ENCODE measurements at places on chromosomes 16 and 17.

GRCh38 chr17:55458287-55458900, 36.8 kb upstream of the MMD start:
- DNase-seq, result no peak

- DNase-seq, result no peak
Observed at GRCh38 chr16:57472665-57473060, 10.2 kb downstream of the POLR2C start.

GRCh38 chr17:81518785-81519283, 6.2 kb upstream of the ACTG1 start:
- DNase-seq, result no peak

DNA sequence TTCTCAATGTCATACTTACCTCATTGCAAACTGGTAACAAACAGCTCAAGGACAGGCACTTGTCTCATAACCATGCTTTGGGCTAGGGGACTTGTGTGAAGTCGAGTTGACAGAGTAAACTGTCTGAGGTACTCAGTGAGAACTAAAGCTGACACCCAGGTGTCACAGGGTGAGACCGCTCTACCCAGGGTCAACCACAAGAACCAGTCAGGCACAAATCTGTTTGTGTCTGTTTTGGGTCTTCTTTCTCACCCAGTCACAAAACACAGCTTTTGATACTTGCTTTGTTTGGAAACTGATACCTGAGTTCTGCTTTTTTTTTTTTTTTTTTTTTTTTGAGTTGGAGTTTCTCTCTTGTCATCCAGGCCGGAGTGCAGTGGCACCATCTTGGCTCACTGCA, 161.1 kb downstream of the STX8 start:
- DNase-seq, result no peak

- DNase-seq, result peak; percentile 82
Observed at GRCh38 chr17:31248986-31249834, 47.8 kb downstream of the OMG start.

GRCh38 chr16:12265108-12265507, 288.6 kb downstream of the SNX29 start:
- no peak for DNase-seq

GRCh38 chr17:6070913-6071511, 833 bp downstream of the WSCD1 start:
- no peak for DNase-seq

DNA sequence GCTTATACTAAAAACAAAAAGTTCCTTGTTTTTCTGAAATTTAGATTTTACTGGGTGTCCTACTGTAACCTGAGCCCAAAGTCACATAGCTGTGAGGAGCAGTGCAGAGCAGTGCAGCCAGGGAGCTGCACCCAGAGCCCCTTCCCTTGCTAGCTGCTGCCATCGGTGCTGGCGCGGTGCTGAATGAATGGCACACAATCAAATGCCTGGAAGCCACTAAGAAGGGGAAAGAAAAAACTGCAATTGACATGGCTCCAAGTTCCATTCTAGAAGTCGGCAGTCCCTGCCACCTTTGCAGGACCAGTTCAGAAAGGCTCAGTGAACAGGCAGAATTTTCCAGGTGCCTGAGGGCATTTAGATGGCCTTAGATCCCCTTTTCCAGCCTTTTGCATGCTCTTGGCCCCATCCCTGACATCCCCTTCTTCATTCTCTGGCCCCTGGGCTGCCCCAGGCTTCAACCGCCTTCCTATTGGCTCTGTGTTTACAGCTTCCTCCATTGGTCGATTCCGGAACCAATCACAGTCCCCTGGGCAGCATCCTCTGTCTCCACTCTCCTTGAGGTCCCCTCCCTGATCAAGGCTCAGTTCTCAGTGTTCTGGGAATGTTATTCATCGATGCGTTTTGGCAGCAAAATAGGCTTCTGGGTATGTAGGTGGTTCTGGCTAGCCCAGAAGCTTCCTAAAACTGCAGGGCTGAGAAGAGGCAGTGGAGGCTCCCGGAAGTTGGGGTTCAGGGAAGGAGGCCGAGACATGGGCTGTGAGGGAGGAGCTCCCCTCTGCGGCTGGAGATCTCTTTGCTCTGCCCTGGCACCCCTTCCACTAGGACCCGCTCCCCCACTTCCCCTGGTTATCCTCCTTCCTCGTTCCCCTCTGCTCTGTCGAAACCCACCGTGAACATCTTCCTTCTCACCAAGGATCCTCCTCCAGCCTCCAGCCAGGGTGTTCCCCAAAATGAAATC, 37.9 kb downstream of the ATP2C2 start:
- no peak for DNase-seq

DNA sequence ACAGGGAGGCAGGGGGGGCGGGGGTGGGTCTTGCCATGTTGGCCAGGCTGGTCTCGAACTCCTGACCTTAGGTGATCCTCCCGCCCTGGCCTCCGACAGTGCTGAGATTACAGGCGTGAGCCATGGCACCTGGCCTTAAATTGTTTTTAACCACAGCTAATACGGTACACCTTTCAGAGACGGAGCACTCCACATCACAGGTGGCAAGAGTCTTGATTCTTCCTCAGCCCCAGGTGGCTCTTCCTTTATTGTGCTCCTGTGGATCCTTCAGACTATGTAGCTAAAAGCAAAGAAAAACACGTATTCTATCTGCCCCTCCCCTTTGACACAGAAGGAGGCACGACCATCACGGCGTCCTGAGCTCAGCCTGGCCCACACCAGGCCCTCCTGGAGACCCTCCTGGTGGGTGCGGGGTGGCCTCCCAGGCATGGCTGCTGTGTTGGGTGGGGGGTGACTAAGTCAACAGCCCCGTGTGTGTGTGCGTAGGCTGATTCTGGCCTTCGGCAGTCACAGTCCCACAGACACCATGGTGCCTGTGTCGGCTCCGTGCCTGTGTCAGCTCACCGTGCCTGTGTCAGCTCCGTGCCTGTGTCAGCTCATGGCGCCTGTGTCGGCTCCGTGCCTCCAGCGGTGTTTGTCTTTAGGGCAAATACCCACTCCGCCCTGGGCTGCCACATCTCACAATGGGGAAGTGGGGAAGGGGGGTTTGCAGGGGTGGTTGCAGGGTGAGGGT, 10.8 kb upstream of the SECTM1 start:
- DNase-seq, result no peak

DNA sequence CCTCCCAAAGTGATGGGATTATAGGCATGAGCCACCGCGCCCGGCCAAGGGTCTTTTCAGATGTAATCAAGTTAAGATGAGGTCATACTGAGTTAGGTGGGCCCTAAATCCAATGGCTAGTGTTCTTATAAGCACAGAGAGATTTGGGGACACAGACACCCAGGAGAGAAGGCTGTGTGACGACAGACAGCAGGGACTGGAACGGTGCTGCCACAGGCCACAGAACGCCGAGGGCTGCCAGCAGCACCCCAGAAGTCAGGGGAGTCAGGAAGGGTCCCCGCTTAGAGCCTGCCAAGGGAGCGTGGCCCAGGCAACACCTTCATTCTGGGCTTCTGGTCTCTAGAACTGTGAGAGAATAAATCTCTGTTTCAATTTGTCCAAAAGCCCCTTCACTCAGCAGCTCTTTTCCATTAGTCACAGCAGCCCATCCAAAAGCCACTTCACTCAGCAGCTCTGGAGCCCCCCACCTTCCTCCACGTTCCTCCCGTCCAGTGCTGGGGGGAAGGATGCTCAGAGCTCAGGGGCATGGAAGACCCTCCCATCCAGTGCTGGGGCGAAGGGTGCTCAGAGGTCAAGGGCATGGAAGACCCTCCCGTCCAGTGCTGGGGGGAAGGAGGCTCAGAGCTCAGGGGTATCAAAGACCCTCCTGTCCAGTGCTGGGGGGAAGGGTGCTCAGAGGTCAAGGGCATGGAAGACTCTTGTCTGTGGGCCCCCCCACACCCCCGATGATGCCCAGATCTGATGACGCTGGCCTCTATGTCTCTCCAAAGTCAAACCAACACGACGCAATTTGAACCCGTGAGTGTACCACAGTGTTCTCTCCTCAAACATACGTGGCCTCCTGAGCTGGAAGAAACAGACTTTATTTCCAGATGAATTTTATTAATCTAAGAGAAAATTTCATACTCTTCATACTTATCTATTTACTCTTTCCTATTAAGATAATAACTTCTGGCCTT, 11.9 kb downstream of the RAB40B start:
- DNase-seq, result no peak

DNA sequence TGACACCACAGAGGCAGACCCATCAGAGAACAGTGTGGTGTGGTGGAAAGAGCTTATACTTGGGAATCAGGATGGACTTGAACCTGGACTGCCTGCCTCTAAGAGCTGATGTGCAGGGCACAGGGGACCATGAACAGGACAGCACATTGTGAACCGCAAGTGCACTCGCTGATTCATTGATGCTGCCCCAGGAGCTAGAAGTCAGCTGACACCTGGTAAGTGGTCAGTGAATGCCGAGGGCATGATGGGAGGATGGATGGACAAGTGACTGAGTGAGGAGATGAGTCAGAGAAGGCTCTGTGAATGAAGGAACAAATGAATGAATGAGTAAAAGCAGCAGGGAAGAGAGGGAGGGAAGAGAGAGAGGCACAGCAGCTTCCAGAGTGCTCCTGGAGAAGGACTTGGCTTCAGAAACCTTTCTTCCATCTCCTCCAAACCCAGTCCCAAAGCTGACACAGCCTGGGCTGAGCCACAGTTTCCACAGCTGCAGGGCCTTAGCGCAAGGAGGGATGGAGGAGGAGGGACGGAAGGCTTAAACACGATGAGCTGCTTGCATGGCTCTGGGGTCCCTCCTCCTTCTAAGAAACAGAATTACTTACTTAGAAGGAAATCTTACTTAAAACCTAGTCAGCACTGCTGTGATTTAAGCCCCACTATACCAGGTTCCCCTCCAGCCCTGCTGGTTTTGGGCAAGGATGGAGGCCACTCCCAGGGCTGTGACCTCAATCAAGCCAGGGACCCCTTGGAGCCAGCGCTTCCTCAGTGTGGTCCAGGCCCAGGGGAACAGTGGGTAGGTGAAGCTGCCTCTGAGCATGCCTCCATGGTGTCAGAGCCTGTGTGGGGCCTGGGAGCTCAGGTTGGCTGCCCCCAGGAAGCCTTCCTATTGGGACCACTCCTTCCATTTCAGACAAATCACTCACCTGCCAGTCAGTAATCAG, 184.6 kb downstream of the TMEM132E start:
- no peak for DNase-seq

DNA sequence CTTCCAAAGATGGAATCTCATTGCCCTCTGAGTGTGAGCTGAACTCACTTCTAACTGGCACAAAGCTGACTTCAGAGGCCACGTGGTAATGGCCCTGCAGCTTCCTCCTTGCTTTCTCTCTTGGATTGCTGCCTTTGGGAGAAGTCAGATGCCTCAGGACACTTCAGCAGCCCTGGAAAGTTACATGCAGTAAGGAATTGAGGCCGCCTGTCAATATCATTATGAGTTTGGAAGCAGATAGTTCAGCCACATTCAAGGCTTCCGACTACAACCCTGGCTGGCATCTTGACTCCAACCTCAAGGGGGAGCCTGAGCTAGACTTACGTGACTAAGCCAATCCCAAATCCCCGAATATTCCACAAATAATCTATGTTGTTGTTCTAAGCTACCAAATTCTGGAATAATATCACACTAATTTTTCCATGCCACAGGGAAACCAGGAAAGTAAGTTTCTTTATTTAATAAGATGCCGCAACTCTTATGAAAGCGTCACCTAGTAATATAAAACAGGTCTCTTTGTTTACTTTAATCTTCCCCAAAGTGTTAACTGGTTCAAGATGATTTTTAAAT, 13.6 kb downstream of the CEP20 start:
- peak; percentile 86 for DNase-seq

- no peak for DNase-seq
Observed at GRCh38 chr16:15521390-15521757, 87.0 kb downstream of the BMERB1 start.

DNA sequence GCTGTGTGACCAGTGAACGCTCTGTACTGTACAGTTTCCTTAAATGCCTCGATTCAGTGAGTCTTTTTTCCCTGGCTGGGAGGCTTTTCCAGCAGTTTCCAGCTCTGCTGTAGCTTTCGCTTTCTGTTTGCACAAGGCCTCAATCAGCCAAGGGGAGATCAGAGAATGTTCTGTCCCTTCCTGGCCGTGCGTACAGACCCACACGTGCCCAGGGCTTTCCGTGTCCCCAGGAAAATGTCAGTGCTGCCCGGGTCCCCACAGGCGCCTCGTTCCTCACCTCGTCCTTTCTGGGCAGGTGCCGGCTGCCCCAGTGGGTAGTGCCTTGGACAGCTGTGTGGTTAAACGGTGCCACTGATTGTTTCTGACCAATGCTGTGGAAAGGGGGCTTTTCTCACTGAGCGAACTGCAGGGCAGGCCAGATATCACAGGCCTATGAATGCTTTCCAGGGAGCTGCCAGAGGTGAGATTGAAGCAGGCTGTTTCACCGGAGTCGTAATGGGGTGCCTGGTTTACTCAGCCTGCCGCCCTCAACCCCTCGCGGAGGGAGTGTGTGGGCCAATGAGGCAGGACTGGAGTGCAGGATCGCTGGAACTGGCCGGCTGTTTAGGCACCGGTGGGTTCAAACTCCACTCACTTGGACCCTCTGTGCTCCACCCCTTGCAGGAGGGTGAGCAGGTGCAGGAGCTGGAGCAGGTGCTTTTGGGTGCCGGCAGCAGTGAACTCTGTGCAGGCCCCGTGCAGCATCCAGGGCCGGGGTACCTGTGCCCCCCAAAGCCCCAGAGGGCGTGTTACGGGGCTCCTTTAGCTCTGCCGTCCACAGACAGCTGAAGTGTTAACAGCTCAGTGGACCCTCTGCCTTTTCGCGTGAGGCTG, 44.4 kb downstream of the ZNF778 start:
- peak; percentile 34 for DNase-seq

GRCh38 chr17:57050306-57050705, 34.7 kb upstream of the AKAP1 start:
- no peak for DNase-seq

GRCh38 chr16:66486773-66487579, 59.9 kb downstream of the BEAN1 start:
- DNase-seq, result peak; percentile 95

DNA sequence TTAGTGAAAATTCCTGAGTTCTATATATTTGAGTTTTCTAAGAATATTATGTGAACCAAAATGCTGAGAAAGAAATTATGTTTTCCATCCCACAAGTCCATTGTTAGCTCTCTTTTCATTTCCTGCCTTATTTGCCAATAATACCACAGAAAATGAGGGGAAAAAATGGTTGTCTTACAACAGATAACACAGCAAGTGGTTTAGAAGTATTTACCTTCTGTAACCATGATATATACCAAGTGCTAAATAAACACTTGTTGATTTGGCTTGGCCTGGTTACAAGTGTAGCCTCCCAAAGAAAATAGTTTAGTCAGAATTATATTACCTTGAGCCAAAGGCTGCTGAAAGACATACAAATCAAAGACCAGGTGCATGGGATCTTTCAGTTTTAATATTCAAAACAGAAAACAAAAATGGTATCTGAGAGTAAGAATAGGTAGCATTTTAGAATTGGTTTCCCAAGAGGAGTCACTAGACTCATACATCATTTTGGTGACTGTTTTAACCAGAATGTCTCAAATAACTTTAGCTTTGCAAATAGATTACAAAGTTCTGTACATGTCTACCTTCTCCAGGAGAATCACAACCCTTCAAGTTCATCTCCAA, 439.8 kb upstream of the DYNLRB2 start:
- DNase-seq, result no peak

- peak; percentile 89 for DNase-seq
Observed at GRCh38 chr16:85123891-85124635, 11.8 kb upstream of the CIBAR2 start.

- no peak for DNase-seq
Observed at GRCh38 chr16:79571065-79571902, 29.3 kb downstream of the MAF start.
